Activated T-helper 1 cell treated with anti-CD3 and anti-CD28 coated beads, Interleukin-12 subunit alpha, Interleukin-12 subunit beta, Interleukin-2, Interleukin-4 antibody, amounts not matched to agents 30 ng/mL and 10 ng/mL and 1 ng/mL, durations not matched to agents 14 hours and 24 hours and 36 hours (primary cell): ENCODE measurements at places on chromosomes 7 and 10.
A peak's percentile ranks its signal among the peaks of the same experiment; 100 is the strongest.

DNA sequence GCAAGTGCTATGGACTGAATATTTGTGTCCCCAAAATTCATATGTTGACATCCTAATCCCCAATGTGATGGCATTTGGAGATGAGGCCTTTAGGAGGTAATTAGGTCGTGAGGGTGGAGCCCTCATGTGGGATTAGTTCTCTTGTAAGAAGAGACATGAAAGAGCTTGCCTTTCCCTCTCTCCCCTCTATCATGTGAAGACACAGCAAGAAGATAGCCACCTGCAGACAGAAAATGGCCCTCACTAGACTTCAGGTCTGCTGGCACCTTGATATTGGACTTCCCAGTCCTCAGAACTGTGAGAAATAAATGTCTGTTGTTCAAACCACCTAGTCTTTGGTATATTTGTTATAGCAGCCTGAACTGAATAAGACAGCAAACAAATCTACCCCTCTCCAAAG is 75.1 kb upstream of the TBX20 start:
- DNase-seq = no peak

DNA sequence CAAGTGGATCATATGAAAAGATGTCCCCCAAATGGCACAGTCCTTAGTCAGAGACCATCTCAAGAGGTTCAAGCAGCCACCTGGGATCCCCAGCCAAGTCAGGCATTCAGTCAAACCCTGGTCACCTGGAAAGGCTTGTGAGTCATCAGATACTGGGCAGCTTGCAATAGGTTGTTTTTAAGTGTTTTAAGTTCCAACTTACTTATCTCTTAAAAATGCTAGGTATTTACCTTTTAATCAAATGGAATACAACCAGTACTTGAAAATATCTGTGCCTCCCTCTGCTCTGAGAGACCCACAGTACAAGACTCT is 262.2 kb downstream of the WDR11 start:
- DNase-seq = no peak

DNA sequence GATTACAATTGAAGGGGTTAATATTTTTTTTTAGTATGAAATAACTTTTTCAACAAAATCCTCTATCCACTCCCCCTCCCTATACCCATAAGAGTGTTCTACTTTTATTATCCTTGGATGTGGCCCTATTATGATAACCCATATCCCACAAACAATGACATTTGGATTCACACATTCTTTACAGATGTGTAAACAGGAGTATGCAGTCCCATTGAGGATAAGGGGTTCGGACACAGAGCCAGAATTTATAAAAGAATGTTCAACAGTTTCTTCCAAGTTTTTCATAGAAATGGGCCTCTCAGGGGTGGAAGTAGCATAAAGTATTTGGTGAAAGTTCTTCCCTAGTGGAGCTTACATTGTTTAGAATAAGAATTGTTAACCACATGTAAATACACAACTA is 16.1 kb upstream of the PCLO start:
- no peak for DNase-seq

GRCh38 chr10:95308389-95309302 is 17.8 kb upstream of the PDLIM1 start:
- no peak for DNase-seq

DNA sequence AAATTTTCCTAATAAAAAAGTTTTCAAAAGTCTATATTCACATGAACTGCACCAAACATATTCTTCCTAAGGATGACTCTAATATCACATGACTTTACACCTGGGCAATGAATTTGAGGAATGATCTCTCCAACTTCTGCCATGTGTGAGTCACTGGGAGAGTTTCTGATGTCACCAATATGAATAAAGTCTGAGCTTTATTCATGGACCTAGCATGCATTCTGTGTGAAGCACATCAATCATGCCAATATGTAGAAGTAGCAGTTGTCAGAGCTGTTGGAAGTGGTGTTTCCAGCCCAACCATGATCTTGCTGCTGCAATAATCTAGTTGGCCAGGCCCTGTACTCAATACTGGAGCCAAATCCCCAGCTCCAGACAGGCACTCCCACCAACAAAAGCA is 91.7 kb upstream of the IFRD1 start:
- no peak for DNase-seq

GRCh38 chr7:79008786-79009185 is 444.7 kb downstream of the MAGI2 start:
- DNase-seq = no peak

DNA sequence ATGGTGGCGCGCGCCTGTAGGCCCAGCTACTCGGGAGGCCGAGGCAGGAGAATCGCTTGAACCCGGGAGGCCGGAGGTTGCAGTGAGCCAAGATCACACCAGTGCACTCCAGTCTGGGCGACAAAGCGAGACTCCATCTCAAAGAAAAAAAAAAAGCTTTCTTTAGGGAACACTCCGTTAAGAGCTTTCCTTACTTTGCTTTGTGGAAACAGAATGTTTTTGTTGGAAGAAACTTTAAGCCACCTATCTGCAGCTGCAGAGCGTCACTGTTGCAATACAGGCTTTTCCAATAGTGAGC is 641 bp upstream of the TPK1 start:
- no peak for DNase-seq

- no peak for DNase-seq
Observed at GRCh38 chr7:128321044-128321422, 22.7 kb downstream of the RBM28 start.

GRCh38 chr10:22317076-22317370 is 835 bp downstream of the COMMD3 start:
- DNase-seq = no peak

- DNase-seq = no peak
Observed at GRCh38 chr10:97328646-97329453, 5.7 kb downstream of the FRAT2 start.

GRCh38 chr10:25934621-25935139 is 651 bp downstream of the MYO3A start:
- no peak for DNase-seq

- no peak for DNase-seq
Observed at GRCh38 chr10:103854265-103854685, 1.1 kb downstream of the SH3PXD2A start.

DNA sequence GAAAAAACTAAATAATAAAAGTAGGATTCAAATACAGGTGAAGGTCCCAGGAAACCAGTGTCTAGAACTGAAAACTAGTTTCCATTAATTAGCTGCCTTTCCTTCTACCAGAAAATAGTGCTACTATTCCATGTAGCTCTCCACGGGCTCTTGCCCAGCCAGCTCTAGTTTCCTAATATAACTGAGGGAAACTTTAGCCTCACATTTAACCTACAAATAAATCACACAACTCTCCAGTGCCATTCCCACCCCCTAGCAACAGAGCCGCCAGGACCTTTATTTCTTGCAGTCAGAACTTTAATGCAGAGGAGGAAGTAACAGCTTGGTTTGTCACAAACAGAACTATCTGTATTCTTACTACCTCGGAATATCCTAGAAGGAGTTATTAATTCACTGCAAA is 10.3 kb downstream of the TOMM7 start:
- DNase-seq = no peak

GRCh38 chr7:22864855-22865601 is 42.4 kb upstream of the TOMM7 start:
- DNase-seq = no peak

- DNase-seq = no peak
Observed at GRCh38 chr7:25963733-25964132, 188.3 kb upstream of the NFE2L3 start.

DNA sequence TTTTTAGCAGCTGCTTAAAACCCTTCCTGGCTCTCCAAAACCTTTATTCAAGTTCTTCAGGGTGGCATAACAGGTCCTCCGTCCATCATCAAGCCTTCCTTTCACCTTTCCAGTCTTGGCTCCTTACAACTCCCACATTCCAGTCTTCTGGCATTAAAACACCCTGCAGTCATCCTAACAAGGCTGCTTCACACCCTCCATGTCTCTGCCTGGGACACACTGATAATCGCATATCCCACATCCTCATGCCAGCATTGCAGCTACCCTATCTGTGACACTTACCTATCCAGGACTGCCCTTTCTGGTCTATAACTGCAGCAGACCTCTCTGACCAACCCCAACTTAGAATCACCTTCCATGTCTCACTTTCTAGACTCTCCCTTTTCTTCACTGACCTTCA is 2.6 kb upstream of the TLL2 start:
- no peak for DNase-seq

DNA sequence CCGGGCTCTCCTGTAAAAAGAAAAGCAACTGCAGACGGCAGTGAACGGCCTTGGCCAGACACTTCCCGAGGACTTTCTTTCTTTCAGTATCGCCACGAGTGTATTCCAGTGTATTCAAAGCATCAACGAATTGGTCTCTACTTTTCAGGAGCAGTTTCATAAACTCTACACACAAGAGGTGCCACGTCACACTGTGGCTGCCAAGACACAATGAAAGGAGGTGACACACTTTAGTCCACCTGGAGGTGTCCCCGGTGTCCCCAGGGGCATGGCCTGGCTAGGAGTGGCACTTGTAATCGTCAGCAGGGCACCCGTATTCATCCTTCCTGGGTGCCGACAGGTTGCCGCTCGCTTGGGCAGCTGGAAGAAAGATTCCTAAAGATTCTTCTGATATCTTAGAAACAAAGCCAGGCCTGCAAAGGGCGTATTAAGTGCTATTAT is 5.0 kb downstream of the TNS3 start:
- no peak for DNase-seq

GRCh38 chr7:47510192-47510591 is 71.7 kb downstream of the TNS3 start:
- no peak for DNase-seq

GRCh38 chr7:126780993-126781392 is 471.7 kb downstream of the GRM8 start:
- DNase-seq = no peak

GRCh38 chr7:36039243-36039642 is 113.8 kb upstream of the EEPD1 start:
- no peak for DNase-seq

- no peak for DNase-seq
Observed at GRCh38 chr10:120075349-120075748, 182.8 kb downstream of the SEC23IP start.

- peak; percentile 39 for DNase-seq
Observed at GRCh38 chr10:89337484-89337883, 9.7 kb downstream of the IFIT3 start.

- no peak for DNase-seq
Observed at GRCh38 chr10:132890301-132890700, 52.1 kb downstream of the CFAP46 start.

- DNase-seq = no peak
Observed at GRCh38 chr7:30226614-30227268, 57.7 kb upstream of the ZNRF2 start.

- no peak for DNase-seq
Observed at GRCh38 chr10:66234872-66235271, 691.0 kb upstream of the LRRTM3 start.

DNA sequence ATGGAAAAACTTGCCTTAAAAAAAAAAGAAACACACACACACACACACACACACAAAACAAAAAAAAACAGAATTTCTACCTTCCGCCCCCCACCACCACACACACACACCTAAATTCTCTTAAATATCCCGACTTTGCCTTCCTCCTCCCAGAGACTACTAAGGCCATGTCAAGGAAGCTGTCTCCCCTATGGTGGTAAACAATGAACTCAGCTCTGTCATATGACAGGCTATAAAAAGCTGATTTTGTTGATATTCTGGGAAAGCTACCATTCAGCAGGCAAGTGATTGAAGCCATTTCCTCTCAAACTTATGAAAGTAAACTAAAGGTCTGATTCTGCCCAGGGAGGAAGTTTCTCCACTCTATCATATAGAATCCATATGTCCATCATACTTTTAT is 471.0 kb downstream of the GFRA1 start:
- DNase-seq = no peak

GRCh38 chr10:133129071-133129858 is 30.8 kb upstream of the KNDC1 start:
- no peak for DNase-seq

DNA sequence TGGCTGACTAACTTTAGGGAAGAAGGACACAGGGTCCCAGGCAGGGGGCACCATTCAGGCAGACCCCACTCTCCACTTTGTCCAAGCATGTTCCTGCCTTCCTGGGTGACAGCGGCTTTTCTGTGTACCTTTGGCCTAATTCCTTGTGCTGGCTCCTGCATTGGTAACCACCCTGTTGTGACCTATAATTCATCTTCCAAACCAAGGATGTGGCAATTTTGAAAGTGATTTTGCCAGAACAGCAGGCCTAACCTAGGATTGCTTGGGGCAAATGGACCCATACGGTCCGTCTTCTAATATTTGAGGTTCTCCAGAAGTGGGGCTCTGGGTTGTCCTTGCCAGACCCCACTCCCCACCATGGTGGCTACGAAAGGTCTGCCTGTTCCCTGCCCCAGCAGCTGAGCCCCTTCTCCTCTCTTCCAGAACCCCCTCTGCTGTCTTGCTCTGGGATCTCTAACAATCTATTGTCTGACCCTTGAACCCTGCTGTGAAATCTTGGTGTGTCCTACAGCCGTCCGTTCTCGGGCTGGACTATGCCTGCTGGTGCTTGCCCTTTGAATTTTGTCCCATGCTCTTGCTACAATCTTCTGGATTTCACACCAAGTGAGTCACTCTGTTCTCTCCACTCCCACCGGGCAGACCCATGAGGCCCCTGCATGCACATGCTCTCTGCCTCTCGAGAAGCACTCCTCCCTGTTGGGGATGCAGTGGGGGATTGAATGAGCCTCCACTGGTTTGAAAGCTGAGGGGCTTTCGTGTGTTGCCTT is 316.0 kb downstream of the CXCL12 start:
- DNase-seq = no peak

- DNase-seq = no peak
Observed at GRCh38 chr10:98169379-98169778, 34.9 kb downstream of the R3HCC1L start.

DNA sequence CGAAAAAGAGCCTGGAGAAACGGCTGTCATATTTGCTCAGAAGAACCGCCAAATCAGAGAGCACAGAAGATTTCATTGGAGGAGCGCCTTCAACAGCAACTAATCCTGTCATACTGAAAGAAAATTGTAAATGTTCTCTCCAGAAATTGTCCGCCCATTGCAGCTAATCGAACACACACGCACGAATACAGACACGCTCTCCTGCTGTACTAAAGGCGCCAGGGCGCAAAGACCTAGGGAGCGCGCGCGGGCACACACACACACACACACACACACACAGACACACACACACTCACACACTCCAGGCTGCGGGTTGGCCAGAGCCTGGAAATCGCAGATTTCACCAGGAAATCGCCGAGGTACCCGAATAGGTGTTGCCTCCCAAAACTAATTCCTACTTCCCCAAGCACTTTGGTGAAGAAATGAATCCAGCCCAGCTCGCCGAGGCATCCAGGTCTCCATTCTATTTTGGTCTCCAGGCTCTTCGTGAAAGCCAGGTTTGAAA is at the start of gene CHRM2:
TSS of gene CHRM2 (plus strand) at position 157 of the 505 bp plus-strand sequence. CDS start 146,214 bp downstream, outside the sequence.
- DNase-seq = no peak
